ENCODE measurements at places on chromosomes 4 and X.
A peak's percentile ranks its signal among the peaks of the same experiment; 100 is the strongest.

GRCh38 chrX:39848900-39849299 is 248.9 kb downstream of the BCOR start:
- DNase-seq: peak; percentile 74

DNA sequence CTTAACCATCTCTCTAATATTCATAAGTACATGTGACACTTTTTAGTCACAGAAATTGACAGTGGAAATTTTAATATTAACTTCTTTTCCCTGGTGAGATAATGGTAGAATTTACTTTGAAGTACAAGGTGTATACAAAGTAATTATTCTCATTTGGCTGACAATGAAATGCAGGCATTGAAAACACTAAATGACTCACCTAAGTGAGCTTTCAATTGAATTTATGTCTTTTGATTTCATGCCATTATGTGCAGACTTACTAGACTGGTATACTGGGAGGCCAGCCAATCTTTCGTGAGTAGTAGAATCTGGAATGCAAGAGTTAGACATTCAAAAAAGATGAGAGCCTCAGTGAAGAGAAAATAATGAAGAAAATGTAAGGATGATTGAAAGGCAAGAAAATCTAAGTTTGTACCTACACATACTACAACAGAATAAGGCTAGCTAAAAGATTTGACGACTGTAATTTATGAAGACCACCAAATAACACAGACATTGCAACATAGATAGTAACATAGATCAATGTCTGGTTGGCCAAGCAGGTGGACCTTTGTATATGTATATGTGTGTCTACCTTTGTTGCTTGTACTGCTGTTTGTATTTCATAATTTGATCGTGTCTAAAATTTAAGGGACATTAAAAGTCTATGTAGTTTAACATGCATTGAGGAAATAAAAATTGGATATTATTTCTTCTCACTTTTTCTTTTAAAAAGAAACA is 459.7 kb downstream of the IL15 start:
- DNase-seq: peak; percentile 81

DNA sequence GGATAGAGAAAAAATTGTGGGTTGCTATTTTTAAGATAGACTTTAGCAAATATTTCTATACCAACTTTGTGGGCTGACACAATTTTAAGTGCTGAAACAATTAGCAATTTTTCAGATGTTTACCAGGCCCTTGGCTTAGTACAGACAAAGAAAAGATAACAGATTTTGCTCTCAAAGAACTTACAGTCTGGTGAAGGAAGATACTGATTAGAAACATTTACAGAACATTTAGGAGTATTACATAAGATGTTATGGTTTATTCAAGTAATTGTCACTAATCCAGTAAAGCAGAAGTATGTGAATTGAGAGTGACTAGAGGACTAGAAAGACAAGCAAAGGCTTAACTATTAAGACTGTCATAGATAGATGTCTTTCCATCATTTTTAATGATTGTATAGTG is 35.3 kb upstream of the NDUFC1 start:
- no peak for DNase-seq

DNA sequence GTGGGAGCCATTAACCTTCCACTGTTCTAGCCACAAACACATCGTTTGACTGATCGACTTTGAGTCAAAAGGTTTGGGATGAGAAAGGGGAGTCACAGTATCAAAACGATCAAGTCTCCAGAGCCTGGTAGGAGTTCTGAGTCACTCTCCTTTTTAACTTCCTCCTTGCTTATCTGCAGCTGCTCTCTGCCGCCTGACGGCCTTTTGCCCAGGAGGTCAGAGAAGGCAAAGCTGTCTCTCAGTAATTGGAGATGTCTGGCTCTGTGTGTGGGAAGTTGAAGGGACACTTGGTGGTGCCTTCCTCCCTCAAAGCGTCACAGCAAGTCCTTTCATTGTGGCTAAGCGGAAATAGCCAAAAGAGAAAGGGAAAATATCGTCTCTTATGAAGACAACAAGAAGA is 63.1 kb downstream of the ANOS1 start:
- DNase-seq: no peak

GRCh38 chr4:85741921-85742591 is 267.1 kb downstream of the ARHGAP24 start:
- no peak for DNase-seq

DNA sequence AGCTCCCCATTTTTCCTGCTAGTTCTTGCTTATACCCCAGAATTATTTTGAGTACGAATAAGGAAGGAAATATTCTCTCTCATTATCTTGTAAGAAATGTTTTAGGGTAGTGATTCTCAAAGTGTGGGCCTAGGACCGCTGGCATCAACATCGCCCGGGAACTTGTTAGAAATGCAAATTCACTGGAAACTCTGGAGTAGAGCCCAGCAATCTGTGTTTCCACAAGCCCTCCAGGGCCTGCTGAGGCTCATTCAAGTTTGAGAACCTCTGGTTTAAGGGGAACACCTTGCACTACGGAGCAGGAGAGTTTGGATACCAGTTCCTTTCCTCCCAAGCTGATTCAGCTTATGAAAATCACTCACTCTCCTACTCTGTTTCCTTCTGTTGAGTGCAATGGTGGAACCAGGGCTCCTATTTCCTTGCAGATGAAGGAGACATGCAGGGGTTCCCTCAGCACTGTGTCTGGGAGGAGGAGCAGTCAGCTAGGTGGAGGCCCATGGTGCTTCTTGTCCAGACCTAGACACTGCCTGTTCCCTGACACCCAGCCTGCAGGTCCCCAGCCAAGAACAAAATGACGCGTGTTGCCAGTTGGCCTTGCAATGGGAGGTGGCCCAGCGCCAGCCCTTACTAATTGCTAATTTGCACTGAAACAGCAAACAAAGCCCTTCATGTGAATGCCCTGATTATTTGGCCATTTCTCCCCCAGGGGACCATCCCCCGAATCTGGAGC is 68.5 kb downstream of the CYTL1 start:
- DNase-seq: no peak

DNA sequence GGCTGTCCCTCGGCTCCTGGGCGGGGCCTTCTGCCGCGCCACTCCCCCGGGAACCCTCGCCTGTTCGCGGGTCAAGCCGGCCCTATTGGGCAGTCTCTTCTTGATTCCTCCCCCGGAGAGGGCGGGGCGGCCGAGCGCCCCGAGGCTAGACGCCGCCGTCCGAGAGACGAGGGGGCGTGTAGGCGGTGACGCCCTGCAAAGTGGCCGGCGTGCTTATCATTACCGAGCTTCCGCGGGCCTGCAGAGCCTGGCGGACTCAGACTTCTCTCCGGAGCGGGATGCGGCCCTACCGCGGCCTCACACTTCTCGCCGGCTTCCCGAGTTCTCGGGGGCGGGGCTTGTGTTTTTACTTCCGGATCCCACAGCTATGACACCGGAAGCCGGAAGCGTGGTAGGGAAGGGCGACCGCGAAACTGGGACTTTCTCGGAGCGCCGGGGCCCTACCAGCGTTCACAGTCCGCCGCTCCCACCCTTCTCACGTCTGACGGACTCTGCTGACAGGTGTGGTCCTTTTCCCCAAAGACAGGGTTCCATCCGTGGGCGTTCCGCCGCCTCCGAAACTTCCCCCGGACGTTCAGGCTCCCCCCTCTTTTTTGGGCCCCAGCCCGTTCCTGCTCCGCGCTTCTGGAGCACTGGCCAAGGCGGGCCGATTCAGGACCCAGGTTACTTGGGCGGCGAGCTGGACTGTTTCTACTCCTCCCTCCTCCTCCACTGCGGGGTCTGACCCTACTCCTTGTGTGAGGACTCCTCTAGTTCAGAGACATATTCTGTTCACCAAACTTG is at the start of gene IKBKG:
Gene IKBKG, plus strand, starts transcription at position 376 of the 783 bp plus-strand sequence. CDS start 4,383 bp downstream, outside the sequence.
- peak; percentile 90 for DNase-seq

DNA sequence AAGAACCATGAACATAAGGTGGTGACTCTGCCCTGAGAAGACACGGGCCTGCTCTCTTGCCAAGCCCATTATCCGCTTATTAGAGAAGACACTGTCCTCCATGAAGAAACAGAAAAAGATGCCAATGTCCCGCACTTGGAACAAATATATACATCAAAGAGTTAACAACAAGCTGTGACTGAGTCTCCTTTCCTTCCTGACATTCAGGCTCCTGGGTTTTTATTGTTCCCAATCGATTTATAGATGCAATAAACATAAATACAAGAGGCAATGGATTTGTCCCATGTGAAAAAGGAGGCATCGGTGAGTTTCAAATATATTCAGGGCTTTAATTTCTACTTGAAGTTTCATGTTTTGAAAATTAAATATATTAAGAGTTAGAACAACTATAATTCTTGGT is 169.2 kb upstream of the CPEB2 start:
- no peak for DNase-seq

DNA sequence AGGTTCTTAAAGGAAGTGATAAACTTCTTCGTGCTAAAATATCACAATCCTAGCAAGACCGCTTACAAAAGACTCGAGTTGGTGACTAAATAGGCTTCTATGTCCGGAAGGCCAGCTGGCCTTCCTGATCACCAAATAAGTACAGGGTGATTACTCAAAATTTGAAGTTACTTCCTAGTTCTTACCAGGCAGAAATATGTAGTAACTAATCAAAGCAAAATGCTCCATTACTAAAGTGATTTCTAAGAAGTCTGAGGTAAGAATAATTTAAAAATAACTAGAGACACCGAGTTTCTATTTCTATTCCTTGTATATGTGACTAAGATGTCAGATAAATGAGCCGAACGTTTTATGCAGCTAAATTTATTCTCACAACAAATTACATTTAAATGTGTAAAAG is 62.2 kb downstream of the NSUN7 start:
- no peak for DNase-seq

DNA sequence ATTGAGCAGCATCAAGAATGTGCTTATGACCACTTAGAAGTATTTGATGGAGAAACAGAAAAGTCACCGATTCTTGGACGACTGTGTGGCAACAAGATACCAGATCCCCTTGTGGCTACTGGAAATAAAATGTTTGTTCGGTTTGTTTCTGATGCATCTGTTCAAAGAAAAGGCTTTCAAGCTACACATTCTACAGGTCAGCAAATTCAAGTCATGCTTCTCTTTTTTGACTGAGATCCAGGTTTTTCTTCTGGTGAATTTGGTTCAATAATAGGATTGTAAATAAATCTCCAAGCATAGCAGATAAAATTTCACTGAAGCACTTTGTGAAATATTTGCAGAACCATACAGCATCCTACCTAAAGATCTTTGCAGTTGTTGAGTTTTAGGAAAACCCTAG is 218.1 kb downstream of the TLL1 start:
- DNase-seq: no peak

- DNase-seq: no peak
These were observed 59.6 kb upstream of the DHX15 start for GRCh38 chr4:24643774-24644520.

- no peak for DNase-seq
These were observed 156.4 kb upstream of the GATB start for GRCh38 chr4:151917145-151917734.

- DNase-seq: no peak
These were observed 125.9 kb upstream of the PABPC4L start for GRCh38 chr4:134327274-134328122.
